ENCODE measurements at places on chromosomes 12 and 14. TPM values are rescaled to one million over a fixed set of nuclear protein-coding genes. Genes with fewer than 3 reads are reported as not detected.
A peak's percentile ranks its signal among the peaks of the same experiment; 100 is the strongest.

GRCh38 chr12:120062976-120063579, 53.5 kb downstream of the RAB35 start:
- DNase-seq: no peak

DNA sequence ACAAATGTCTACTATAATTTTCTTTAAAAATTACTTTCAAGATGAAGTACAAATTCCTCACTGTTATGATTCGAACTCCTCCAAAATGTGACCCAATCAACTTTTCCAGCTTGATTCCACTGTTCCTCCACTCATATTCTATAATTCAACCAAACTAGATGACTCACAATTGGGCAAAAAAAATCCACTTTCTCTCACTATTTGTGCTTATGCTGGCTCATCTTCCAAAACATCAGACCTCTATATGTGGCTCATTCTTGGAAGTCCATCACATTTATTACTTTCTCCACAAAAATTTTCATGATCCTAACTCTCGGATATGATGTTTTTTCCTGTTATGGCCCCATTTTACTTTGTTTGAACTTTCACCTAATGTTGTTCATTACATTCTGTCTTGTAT, 26.9 kb upstream of the RXYLT1 start:
- DNase-seq: no peak

- no peak for DNase-seq
Observed at GRCh38 chr12:20572451-20572850, 122.7 kb upstream of the SLCO1C1 start.

Gene ACOT4
- 0.53 TPM for total RNA-seq

DNA sequence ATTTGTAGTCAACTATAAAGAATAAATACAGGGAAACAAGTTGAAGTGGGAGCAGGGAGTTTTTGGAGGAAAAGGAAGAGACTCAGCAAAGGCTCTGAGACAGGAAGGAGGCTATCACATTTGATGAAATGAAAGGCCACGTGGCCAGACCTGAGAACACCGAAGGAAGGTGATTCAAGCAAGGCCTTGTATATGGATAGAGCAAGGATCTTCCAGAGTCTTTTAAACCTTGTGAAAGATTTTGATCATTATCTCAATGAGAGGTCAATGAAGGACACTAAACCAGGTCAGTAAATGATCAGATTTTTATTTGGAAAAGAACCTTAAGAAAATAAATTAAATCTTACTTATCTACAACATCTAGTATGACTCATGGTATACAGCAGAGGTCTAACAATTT, 523.5 kb downstream of the SLC16A7 start:
- no peak for DNase-seq

DNA sequence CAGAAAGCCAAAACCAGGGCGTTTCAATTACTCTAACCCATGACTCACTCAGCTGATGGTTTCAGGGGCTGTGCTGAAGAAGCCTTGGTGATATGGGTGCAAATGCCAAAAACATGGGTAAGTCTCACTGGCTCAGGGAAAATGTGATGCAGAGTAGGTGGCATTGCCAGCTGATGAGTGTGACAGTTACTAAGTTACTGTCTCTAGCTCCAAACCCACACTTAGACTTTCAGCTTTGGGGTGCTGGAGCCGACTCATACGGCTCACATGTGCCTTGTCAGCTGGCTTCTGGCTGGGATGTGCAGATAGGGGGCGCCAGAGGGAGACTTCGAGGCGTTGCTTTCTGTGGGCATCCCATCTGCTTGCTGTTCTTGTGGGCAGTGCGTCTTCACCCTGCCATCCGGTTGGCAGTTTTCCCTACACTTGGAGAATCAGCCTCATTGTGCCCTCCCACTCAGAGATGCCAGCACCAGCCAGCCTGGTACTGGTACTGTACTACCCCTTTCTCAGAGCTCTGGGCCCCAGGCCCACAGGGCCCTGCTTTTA, 11.1 kb upstream of the KRT7 start:
- peak; percentile 70 for DNase-seq

DNA sequence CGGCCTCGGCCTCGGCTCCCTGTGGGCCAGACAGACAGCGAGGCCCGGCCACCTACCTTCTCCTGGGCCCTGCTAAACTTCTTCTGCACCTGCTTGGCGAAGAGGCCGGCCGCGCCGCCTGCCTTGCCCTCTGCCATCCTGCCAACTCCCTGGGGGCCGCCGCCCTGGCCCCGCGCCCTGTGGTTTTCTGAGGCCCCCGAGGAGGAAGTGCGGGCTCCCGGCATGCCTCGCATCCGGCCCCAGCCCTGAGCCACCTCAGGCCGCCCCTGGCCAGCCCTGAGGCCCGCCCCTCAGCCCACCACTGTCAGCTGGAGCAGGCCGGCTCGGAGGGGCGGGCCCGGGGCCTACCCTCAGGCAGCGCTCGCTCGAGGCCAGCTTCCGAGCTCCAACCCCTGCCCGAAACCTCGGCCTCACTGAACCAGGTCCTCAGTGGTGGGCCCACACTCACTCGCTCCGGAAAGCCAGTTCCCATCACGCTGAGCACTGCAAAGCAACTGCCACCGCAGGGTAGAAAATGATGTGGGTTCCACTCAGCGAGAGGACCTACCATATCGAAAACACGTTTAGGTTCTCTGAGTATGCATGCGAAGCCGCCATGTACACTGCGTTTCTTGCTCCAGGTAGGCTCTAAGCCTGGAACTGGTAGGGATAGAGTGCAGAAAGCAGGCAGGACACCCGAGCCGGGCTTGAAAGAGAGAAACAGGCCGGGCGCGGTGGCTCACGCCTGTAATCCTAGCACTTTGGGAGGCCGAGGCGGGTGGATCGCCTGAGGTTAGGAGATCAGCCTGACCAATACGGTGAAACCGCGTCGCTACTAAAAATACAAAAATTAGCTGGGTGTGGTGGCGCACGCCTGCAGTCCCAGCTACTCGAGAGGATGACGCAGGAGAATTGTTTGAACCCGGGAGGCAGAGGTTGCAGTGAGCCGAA, at the start of gene BIN2:
Gene BIN2, minus strand, starts transcription at position 209 of the 930 bp plus-strand sequence. Its CDS starts 72 bp downstream, at position 137.
- no peak for DNase-seq

GRCh38 chr14:90733139-90733808, 83.0 kb downstream of the TTC7B start:
- no peak for DNase-seq

Data from lower leg skin (tissue), 4 donors.